ENCODE measurements at places on chromosomes 3 and 15.

DNA sequence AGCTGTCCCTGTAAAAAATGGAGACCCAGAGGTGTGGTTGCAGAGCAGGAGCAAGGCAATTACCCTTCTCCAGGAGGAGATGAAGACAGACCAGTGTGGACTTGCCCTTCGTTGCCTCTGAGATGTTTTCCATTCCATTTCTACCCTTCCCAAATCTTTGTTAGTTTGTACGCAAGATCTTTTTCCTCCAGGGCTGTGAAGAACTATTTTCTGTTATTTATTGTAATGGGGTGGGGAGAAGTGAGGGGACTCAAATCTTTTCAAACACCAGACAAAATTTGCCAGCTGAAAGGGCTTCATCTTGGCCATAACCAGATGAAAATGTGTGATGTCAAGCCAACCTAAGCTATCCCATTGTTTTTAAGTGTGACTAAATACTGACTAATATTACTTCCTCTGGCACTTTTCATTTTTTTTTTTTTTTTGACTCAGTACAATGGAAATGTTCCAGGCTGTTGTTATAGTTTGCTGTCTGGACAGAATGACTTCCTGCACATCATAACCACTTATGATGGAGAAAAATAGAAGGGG lies 271.3 kb upstream of the TPRG1 start:
- no peak for DNase-seq

- DNase-seq: no peak
These were observed 234.6 kb downstream of the RAP2B start for GRCh38 chr3:153396581-153396980.

DNA sequence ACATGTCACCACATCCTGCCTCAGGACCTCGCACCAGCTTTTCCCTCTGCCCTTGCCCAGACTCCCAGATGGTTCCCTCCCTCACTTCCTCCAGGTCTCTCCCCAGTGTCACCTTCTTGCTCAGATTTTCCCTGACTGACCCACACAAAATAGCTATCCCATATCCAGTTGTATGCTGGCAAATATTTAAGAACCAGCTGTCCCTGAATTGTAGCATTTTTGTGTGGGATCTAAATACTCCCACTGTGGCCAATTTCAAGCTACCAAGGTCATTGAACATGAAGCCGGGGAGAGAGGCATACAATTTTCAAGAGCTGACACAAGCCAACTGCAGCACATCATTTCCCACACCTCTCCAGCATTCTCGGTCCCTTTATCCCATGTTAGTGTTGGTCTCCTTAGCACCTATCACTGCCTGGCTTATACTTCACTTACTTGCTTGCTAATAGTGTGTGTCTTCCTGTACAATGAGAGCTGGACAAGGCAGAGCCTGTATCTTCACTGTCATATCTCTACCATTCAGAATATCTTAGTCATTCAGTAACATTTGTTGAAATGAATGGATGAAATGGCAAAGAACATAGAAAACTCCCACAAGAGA lies 101.3 kb upstream of the CTNNB1 start:
- DNase-seq: no peak

GRCh38 chr3:187735837-187736236 lies 9.4 kb downstream of the BCL6 start:
- DNase-seq: no peak

- DNase-seq: no peak
These were observed 85.2 kb upstream of the ADAMTS17 start for GRCh38 chr15:100426937-100427336.

DNA sequence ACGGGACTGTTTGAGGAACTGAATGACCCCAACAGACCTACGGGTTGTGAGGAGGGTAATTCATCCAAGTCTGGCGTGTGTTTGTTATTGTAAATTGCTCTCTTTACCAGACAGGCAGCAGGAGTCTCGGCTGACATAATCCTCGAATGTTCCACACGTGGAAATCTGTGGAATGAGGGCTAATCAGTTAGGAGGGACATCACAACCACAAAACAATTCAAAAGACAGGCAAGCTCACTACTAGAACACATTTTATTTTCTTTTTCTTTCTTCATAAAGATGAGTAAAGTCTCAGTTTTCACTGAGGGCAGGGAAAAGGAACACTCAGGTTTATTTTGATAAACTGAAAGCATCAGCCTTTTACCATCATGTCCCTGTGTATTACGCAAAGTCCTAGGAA lies 53.8 kb downstream of the GRK7 start:
- DNase-seq: no peak

DNA sequence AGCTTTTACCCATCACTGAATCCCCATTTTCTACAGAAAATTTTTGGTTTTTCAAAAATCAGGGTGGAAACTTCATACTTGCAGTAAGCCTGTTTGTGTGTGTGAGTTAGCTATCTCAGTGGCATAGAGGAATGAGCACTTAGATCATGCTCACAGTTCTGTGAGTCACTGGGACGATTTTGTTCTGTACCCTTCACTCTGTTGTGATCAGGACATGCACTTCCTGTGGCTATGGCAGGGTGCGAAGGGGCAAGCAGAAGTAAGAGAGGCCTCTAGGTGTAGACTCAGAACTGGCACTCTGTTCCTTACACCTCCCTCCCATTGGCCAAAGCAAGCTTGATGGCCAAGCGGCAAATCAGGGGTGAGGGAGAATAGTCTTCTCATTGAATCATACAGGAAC lies 11.6 kb downstream of the NIPA2 start:
- DNase-seq: no peak

GRCh38 chr3:53186726-53187125 lies 25.7 kb downstream of the PRKCD start:
- DNase-seq: no peak

- no peak for DNase-seq
These were observed 49.4 kb upstream of the FLNB start for GRCh38 chr3:57958642-57959422.

DNA sequence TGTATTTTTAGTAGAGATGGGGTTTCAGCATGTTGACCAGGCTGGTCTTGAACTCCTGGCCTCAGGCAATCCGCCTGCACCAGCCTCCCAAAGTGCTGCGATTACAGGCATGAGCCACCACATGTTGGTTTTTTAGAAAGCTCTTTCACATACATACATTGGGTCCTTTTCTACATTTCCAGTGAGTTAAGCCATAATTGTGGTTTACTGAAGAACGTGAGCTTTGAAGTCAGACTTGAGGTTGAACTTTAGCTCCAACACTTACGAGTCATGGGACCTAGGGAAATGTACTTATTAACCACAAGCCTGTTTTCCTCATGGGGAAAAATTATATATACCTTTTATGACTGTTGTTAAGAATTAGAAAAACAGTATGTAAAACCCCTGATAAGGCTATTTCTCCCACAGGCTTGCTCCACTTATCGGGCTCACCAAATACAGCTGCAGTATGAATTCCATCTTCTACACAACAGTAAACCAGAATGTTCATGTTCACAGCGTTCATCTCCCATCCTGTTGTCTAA lies 39.0 kb downstream of the GPR160 start:
- DNase-seq: no peak

DNA sequence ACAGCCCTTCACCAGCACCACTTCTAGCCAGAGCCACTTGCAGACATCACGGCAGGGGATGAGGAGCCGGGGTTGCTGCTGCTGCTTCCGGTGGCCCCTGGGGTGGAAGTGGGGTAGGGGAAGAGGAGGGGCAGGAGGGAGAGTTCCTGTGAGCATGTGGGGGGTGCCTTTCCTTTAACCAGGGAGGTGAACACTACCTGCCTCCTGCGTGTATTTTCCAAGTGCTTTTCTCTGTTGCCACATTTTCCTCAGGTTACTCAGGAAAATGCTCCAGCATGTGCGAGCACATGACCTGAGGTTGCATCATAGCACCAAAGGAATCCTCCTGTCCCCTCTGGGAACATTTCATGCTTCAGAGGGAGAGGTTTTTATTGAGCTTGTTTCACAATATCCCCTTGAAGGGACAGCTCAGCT lies 12.2 kb upstream of the SACM1L start:
- DNase-seq: no peak

- DNase-seq: no peak
These were observed 68.5 kb upstream of the GBE1 start for GRCh38 chr3:81829937-81830336.

GRCh38 chr3:150419076-150419868 lies 11.2 kb downstream of the TSC22D2 start:
- no peak for DNase-seq

DNA sequence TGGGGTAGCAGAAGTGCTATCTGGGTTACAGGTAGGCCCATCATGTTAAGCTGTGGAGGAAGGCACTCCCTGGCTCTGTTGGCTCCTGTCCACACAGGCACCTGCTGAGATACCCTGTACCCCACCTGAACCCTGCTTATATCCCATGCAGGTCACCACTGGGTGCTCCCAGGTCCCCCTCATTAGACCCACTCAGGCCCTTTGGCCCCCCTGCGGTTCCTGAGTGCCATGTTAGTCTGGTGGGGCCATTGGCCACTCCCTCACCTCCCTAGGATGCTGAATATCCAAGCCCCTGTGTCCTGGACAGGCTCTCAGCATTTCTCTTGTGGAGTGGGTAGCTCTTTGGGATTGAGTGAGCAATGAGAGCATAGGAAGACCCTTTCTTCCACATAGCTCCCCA lies 128.2 kb downstream of the EPHB1 start:
- no peak for DNase-seq

DNA sequence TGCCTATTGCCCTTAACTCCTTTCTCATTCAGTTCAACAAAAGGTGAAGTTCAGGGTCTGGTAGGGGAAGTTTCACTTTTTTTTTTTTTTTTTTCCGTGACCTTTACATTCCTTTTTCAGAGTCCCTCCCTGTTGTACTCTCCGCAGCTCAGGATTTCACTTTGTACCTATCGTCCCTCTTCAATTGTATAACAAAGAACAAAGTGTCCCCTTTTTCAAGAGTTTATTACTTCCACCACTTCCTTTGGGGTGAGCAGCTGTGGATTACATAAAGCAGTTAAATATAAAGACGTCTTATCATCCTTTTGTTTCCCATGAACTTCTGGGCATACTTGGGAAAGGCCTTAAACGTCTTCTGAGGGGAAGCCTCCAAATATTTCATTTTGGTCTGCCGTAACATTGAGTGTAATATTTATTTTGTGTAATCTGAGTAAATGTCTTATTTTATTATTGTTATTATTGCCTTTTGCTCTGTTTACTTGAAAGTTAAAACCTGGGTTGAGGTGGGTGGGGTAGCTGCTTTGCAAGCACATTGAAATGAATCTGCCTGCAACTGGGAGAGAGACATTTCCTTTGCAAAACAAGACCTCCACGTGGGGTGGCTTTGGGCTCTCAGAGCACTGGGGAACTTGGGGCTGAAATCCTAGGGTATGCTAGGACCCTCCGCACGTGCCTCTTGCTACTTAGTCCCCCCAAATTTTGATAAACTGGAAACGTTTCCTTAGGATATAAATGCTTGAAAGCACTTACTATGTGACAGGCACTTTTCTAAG lies 169.4 kb downstream of the MCTP2 start:
- no peak for DNase-seq

- DNase-seq: no peak
These were observed 295.1 kb downstream of the THSD4 start for GRCh38 chr15:71410347-71410746.

- DNase-seq: no peak
These were observed 719.6 kb downstream of the SQOR start for GRCh38 chr15:46354443-46354842.

DNA sequence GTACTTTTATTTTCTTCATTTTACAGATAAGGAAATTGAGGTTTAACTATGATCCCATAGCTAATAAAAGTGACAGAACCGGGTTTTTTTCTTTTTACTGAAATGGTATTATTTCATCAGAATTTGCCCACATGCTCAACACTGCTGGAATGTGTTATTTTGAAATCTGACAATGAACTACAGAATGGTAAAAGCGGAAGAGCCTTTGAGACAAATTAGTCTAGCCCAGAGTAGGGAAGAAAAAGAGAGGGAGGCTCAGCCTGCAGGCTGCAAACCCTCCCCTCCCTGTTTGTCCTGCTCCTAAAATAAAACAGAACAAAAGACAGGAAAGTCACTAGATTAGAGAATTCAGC lies 100.3 kb upstream of the LIPC start:
- no peak for DNase-seq

- DNase-seq: no peak
These were observed 13.9 kb downstream of the ELL3 start for GRCh38 chr15:43762824-43763223.

GRCh38 chr15:82660378-82660777 lies 13.2 kb upstream of the CPEB1 start:
- DNase-seq: no peak

DNA sequence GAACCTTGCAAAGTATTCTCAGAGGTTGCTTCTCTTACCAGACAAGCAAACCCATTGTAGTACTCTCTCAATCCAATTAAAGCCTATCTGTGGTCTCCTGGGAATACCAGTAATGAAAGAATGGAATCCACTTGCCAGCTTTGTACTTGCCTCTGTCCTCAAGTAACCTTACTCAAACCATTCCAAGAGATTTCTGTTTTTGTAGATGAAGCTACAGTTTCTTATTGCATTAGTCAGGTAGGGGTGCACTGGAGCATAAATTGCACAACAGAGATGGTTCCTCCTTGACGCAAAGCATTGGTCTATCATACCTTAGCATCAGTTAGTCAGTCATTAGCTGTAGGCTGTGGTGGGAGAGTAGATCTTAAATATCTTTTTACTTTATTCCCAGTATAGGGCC lies 52.9 kb downstream of the BTLA start:
- DNase-seq: no peak

DNA sequence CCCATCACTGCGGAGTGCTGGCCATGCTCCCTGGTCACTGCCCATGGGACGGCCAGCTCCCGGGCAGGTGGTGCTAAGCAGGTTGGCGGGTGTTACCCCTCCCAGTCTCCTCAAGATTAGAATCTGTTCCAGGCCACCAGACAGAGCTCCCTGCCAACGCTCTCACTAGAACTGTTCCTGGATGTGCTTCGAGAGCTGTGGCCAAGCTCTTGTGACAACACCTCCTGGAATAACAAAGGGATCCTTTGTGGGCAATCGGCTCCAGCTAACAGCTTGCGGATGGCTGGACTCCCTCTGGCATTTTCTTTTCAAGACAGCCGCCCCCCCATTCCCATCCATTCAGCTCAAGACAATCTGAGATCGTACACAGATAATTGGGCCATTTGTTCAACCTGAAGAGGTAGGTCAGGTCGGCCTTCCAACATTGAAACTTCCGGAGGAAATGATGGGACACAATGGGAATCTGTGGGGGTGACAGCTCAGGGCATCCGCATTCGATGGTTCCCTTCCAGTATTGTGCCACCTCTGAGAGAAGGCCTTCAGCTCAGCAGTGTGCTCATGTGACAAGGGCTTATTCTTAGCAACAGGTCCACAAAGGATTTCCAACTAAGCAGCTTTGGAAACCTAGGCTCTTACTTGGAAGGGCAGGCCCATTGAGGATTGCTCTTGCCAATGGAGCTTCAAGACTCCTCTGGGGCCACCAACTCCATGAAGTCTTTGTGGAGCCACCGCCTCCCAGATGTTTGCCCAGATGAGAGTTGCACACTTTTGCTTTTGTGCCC lies 11.6 kb upstream of the EPHB3 start:
- DNase-seq: no peak
